ENCODE measurements at places on chromosomes 1 and 21.
A peak's percentile ranks its signal among the peaks of the same experiment; 100 is the strongest.

DNA sequence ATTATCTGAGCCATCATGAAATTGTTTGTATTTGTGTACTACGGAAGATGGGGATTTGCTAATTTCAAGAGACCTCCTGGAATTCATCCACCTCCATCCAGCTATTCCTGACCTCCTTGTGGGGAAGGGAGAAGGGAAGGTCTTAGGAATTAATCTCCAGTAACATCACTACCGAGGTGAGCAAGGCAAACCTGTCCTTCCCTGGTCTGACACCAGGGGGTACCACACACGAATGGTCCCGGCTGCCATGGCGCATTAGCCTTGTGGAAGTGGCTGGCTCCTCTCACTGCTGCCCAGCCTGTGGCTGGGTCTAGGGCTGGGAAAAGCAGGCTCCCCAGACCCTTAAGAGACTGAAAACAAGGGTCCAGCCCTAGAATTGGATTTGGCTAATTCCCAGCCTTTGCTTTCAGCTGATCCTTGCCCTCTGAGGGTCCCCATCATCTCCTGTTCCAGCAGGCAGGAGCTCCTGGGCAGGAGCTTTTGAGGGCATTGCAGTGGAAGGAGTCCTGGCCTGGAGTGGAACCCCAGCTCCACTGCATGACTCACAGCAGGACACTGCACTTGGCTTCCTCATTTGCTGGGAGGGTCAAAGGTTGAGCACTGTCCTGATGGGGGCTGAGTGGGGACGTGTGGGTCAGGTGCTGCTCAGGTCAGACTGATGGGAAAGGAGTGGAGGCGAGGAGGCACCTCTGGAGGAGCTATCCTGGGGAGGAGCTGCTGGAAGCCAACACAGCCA is 34.8 kb downstream of the RIMS3 start:
- peak; percentile 58 for DNase-seq

DNA sequence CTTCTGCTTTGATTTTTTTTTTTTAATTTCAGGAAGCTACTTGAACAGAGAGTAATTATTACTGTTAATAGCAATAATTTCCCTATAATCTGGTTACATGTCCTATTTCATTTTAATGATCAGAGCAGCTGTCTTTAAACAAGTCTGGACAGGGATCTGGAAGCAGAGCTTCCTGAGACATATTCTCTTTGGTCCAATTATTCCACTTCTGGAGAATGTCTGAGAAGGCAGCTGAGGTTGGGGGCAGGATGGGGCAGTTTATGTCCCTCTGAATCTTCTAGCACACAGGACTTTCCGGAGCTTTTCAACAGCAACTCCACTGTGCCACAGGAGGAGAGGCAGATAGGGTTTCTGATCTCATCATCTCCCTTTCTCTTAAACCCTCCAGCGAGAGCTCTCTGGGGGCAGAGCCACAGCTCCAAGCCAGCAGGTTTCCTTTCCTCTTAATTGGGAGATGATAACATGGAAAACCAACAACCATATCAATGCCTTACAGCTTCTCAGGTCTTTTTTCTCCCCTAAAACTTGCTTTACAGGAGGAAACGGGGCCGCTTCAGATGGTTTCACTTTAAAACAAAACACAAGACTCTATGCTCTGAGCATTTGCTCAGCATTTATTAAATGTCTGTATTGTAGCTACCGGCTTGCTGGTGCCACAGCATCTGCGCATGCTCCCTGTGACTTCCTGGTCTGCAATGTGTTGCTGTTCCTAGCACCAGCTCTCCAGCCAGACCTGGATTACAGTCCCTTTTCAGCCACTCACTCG is 425.7 kb upstream of the USP24 start:
- no peak for DNase-seq

DNA sequence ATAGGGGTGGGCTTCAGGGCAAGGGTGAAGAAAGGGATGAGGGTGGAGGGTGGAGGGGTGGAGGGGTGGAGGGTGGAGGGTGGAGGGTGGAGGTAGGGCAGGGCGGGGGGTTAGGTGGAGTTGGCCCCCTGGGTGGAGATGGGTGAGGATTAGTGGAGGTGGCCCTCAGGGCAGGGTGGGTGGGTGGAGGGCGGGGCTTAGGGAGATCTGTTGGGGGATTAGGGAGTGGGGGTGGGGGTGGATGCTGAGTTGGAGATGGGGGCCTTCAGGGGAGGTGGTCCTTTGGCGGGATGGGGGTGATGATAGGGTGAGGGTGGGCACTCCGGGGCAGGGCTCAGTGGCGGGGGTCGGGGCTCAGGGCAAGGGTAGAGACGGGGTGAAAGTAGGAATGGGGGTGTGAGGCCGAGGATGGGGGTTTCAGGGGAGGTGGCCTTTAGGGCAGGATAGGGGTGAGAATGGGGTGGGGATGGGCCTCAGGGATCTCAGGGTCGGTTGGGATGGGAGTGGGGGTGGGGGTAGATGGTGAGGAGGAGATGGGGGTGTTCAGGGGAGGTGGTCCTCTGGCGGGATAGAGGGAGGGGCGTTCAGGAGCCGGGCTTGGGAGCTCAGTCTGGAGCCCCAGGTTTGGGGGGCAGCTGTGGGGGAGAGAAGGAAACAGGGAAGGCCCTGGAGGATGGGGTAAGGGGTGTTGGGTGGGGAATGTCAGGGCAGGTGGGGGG is 800 bp upstream of the DNMT3L start:
- no peak for DNase-seq

GRCh38 chr1:7108251-7108650 is 323.0 kb downstream of the CAMTA1 start:
- no peak for DNase-seq

All from retina (tissue), 1 donor.